BE2C (cell line): ENCODE measurements at places on chromosomes 3 and 15.

GRCh38 chr3:101898752-101899169 is 49.4 kb downstream of the NFKBIZ start:
- no peak for DNase-seq

DNA sequence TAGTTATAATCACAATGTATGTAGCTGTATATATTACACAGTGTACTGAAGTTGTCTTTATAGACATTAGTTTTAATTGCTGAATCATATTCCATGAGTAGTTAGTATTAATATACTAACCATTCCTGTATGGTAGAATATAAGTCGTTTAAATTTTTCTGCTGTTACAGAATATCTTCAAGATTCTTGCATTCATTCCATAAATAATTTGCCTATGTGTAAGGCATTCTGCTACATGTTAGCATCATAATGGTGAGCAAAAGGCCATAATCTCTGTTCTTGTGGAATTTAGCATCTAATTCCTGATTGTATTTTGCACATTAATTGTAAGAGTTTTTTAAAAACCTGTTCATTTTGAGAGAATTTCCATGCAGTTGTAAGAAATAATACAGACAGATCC is 14.1 kb downstream of the GYG1 start:
- no peak for DNase-seq

DNA sequence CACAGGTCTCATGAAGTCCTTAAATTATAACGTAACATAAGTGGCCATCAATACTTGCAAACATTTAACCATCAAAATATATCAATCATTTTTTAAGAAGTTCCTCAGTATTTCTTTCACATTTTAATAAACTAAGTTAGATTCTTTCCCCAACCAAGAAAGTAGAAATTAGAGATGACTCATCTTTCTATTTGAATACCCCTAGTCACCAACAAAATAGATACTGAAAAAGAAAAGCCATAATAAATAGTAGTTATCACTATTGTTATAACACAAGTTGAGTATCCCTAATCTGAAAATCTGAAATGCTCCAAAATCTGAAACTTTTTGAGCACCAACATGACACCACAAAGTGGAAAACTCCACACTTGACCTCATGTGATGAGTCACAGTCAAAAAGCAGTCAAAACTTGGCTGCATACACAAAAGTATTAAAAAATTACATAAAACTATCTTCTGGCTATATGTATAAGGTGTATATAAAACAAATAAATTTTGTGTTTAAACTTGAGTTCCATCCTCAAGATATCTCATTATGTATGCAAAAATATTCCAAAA is 3.7 kb downstream of the SHQ1 start:
- no peak for DNase-seq

- DNase-seq = no peak
These were observed 17.9 kb downstream of the SERP1 start for GRCh38 chr3:150528354-150528797.

GRCh38 chr15:31435912-31436628 is 109.4 kb downstream of the KLF13 start:
- DNase-seq = no peak

- no peak for DNase-seq
These were observed 2.7 kb downstream of the RAB8B start for GRCh38 chr15:63191895-63192618.

GRCh38 chr3:52404391-52404790 is 40.5 kb downstream of the SEMA3G start:
- no peak for DNase-seq

- no peak for DNase-seq
These were observed 880.2 kb downstream of the ROBO1 start for GRCh38 chr3:78887547-78888011.

- DNase-seq = no peak
These were observed 293.4 kb upstream of the MME start for GRCh38 chr3:154786724-154787123.

DNA sequence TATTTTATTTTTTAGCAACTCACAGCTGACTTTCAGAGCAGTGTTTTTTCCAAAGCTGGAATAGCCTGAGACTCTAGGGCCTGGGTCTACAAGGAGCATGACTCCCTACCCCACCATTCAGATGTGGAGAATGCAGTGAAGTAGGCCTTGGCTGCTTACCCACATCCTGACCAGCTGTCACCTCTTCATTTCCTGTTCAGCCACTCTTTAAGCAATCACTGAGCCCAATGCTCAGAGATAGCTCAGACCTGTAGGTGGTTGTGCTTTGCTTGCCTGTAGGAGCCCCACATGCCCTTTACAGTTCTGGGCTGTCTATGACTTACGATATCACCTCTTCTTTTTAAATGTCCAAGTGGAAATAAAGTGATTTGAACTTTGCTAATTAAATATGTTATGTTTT is 148.1 kb downstream of the NEK11 start:
- DNase-seq = no peak

DNA sequence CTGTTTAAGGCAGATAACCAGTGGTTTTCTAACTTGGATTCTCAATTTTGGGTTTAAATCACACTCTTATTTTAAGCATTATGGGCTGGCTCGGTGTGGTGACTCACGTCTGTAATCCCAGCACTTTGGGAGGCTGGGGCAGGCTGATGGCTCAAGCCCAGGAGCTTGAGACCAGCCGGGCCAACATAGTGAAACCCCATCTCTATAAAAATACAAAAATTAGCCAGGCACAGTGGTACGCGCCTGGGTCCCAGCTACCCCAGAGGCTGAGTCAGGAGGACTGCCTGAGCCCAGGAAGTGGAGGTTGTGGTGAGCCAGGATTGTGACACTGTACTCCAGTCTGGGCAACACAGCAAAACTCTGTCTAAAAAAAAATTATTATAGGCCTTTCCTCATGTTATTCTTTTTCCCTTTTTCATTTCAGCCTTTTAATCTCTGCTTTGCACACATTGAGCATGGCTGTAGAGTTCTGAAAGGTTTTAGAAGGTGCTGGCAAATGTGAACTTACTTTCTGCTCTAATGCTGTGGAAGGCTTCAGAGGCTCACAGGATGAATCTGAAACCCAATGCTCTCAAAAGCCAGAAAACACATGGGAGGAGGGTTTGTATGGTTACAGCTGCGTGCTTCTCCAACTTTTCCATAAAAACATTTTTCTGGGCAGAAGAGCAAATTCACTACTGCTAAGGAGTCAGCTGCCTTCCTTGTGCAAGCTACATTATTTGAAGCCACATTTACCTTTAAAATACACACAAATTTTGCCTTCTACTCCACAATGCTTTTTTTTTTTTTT is 32.5 kb downstream of the CHAC1 start:
- DNase-seq = no peak

DNA sequence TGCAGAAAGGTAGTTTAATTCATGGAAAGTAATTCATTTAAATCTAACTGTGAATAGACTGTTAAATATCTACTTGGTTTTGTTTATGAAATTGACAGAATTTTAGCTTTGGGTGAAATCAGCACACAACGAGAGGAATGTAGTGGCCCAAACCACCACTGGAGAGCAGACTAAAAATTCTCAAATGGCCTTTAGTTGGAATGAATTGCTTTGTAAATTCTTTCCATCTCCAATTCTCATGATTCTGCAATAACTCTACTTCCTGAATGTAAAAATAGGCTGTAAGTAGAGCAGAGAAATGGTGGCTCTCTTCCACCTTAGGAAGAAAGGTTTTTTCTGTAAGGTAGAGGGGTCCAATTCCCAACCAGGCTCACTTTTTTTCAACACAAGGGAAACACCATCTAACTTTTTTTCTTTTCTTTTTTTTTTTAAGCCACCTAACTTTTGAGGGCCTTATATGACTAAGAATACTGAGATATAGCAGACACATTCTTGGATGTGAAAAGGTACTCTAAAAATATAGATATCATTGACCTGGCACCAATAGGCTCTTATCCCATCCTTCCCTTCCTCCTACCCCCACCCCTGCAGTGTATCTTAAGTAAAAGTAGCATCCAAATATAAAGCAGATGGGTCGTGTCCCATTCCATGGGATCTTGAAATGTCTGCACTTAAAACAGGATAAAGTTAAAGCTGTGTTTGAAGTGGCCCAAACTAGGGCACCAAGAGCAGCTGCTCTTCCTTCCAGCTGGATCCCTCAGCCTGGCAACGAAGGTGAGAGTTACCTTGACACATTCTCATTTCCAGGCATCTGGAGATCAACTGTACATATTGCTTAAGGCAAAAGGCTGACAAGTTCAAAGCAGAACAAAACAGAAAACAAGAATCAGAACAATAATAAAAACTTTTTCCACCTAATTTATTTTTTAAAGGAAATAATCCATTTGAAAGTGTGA is 194.1 kb downstream of the TPRG1 start:
- no peak for DNase-seq

DNA sequence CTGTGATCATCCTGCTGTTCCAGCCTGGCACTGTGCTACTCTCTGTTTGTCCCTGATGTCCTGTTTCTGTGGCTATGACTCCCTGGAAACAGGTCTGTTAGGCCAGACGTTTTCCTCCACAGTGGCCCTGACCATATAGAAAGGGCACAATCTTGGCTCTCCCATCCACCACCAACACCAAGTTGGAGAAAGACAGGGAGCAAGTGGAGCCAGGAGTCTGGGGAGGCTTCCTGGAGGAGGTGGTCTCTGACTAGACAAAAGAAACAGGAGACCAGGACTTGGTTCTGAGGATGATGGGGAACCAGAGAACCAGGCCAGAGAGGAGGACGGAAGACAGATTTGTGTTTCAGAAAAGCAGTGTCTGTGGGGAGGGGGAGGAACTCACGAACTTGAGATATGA is 49.2 kb upstream of the SMAD6 start:
- DNase-seq = no peak

- no peak for DNase-seq
These were observed 1.3 kb upstream of the CPEB1 start for GRCh38 chr15:82648257-82649103.

- DNase-seq = peak; percentile 64
These were observed 58.2 kb downstream of the RAB7A start for GRCh38 chr3:128784232-128784631.

DNA sequence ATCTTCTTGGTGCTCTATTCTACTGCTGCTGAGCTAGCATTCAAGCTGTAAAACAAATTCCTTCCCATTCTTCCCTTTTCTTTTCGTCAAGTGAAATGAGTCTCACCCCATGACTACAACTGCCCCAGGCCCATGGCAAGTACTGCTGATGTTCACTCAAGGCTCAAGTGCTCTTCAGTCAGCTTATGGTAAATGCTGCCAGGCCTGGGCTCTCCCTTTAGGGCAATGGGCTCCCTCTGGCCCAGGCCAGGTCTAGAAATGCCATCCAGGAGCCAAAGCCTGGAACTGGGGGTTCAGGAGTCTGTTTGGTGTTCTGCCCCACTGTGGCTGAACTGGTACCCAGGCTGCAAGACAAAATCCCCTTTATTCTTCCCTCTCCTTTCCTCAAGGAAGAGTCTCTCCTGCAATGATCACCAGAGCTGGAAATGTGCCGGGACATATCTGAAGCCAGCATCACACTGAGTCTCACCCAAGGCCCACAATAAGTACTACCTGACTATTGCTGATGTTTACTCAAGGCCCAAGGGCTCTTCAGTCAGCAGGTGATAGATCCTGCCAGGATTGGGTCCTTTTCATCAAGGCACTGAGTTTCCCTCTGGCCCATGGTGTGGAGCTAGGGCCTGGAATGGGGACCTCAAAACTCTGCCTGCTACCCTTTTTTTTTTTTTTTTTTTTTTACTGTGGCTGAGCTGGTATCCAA is 205.0 kb upstream of the STAC start:
- no peak for DNase-seq

GRCh38 chr3:41932464-41932863 is 29.4 kb downstream of the ULK4 start:
- no peak for DNase-seq

DNA sequence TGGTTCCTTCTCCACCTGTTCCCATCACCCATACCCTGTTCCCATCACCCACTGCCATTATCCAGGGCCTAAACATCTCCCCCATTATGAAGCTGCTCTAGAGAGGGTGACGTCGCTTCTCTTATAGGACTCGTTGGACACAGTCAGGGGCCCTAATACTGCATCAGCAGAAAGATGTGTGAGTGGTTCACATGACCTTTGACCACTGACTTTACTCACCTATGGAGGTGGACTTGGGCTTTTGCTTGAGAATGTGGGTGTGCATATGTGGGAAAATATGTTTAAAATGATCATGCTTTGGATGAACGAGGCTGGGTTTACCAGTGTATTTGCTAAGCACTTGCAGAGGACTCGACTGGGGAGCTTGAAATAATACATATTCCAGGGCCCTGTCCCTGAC is 26.8 kb downstream of the RBP2 start:
- DNase-seq = no peak

- no peak for DNase-seq
These were observed 60.5 kb upstream of the KY start for GRCh38 chr3:134711284-134711683.

DNA sequence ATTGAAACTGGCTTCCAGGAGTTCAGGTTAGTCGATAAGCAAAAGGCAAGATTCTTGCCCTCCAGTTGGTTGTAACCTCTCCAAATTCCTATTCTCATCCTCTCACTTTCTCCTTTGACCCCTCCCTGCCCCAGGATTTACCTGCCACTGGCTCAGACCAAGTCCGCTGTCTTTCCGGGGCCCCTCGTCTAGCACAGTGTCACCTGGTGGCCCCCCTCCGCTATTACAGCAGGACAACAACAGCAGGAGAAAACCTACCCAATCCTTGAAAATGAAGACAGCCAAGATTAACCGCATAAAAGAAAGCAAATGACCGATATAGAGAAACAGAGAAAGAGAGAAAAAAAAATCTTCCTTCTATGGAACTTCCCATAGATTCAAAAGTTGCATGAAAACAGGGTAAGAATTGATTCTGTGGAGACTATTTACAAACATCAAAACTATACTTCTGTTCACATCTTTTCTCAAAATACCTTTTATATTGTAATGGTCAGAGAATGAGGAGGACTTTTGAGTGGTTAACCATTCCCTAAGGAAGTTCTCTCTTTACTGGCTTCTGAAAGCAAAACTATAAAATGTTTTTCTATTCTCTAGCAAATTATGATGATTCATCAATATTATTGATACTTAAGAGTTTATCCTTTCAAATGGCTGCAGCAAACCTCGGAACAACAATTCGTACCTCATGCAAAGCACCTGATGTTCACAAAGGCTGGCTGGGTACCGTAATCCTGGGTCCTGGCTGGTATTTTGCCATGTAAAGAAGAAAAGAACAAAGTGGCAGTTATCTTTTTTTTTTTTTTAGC is 10.0 kb upstream of the ST8SIA2 start:
- peak; percentile 67 for DNase-seq

DNA sequence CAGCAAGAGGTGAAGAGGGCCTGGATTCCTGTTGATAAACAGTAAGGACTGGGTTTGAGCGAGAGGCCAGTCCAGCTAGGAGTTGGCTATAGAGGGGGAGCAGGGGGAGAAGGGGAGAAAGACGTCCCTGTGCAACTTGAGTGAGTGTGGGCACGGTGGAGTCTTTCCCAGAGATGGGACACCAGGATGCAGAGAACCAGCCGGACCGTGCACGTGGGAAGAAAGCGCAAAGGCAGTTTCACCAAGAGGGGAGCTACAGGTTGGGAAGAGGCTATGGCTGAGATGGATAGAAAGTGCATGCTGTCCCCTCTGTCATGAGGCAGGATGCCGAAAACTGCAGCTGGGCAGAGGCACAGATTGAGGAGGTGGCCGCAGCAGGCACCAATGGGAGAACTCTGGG is 96.0 kb upstream of the TLE3 start:
- DNase-seq = no peak
